ENCODE measurements at places on chromosomes 16 and 17.

GRCh38 chr17:68711858-68712257 is 110.7 kb upstream of the FAM20A start:
- no peak for DNase-seq

DNA sequence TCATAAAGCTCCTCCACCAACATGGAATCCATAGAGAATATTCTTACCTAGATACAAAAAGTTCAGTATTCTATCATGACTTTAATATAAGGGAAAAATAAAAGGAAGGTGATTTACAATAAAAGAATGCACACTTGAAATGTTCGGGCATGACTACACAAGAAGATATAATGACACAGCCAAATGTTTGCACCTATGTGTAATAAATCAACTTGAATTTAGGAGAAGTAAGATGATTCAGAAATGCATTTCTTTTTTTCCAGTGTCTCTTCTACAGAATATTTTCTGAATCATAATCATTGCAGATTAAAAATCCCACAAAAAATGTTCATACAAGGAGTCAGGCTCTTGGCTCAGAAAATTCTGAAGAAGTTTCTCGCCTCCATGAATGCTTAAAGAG is 404.0 kb upstream of the HSBP1 start:
- DNase-seq = peak; percentile 71

GRCh38 chr16:1054660-1055556 is 17.6 kb upstream of the SSTR5 start:
- DNase-seq = peak; percentile 48

DNA sequence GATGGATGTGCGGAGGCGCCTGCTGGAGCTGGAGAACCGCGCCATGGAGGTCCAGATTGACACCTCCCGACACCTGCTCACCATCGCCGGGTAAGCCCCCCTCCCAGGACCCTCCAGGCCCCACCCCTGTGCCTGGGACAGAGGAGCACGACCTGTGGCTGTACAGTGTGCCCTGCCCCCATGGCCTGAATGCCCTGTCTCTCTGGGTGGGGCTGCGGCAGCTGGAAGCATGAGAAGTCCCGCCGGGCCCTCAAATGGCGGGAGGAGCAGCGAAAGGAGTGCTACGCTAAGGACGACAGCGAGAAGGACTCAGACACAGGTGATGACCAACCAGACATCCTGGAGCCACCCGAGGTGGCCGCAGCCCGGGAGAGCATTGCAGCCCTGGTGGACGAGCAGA is 11.2 kb downstream of the BTBD17 start:
- DNase-seq = no peak

DNA sequence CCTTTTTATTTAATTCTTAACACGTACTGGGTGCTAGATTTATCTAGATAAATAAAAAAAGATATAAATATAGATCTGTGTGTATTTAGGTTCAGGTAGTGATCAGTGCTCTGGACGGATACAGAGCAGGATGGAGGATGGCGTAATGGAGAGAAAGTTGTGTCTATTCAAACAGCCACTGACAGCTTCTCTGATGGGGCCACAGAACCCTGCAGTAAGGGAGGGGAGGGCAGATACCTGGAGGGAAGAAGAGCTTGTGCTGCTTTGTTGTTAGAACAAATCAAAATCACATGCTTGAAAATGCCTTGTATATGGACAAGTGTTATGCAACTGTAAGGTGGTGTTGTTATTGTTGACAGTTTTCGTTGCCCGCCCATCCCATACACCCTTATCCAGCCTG is 170.2 kb downstream of the UTP18 start:
- no peak for DNase-seq

DNA sequence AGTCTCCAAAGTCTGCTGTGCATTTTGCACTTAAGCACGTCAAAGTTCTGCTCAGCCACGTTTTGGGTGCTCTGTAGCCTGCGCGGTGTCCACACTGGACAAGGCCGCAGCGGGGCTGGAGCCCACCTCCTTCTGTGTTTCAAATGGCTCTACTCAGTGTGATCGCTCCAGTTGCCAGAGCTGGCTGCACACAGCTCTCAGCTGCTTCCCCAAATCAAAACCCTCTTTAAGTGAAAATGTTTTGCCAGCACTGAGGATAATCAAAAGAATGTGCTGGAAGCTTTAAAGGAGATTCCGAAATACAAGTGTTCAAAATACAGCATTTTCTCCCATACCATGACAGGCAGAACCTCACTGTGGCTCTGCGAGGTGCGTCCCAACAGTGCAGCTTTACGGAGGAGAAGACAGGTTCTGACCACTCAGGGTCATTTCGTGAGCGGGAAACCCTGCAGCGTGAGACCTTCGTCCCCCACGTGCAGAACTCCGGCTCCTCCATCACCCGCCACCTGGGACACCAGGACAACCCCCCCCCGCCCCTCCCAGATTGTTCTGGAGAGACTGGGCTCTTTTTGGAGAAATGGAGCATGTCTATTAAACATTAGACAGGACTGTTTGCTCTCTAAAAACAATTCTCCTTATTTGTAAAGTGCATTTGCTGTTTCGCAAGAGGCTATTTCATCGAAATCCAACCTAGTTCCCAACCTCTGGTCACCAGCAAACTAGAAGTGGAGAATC is 16.6 kb downstream of the TBC1D16 start:
- DNase-seq = no peak

DNA sequence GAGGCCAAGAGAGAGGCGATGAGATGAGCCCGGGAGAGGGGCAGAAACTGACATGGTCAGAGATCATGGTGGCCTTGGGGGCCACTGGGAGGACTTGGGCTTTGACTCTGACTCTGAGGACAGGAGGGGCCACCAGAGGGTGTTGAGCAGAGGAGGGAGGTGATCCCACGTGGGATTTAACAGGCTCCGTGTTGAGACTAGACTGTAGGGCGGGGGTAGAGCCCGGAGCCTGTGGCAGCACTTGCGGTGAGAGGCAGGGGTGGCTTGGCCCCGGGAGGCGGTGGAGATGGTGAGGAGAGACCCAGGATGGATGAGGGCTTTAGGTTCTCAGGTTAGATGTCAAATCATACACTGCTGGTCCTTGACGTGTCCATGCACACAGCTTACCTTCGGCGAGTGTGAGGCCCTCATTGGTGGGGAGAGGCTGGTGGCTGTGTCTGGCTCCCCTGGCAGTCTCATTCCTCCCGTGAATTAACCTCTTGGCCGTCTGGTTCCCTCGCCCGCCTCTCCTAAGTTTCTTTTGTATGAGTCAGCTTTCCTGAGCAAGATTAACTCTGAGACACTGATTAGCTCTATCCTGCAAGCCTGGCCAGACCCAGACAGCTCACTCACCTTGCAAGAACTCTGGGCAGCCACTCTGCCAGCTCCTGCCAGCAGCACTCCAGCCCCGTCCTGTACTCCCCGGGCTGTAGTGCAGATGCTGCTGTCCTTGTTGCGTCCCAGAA is 39.7 kb downstream of the VPS35L start:
- no peak for DNase-seq

Measured in kidney tubule cell (primary cell).